PC-9 (cell line): ENCODE measurements at places on chromosomes 7 and 10. TPM values are rescaled to one million over a fixed set of nuclear protein-coding genes. Genes with fewer than 3 reads are reported as not detected.
A peak's percentile ranks its signal among the peaks of the same experiment; 100 is the strongest.

The PPP1R17 gene
- total RNA-seq: not detected in 2 replicates

The GNAT3 gene
- not detected in 2 replicates for total RNA-seq

The LRMDA gene
- total RNA-seq: not detected in 2 replicates

The PON1 gene
- total RNA-seq: not detected in 2 replicates

The EIF3B gene
- total RNA-seq: 299 and 302 TPM in 2 replicates

The MMP21 gene
- total RNA-seq: not detected in 2 replicates

The COL13A1 gene
- 0.73 and 1.6 TPM in 2 replicates for total RNA-seq

The ZNF273 gene
- 3.4 and 4.6 TPM in 2 replicates for total RNA-seq

The KBTBD2 gene
- 49.1 and 56.7 TPM in 2 replicates for total RNA-seq

The IRF5 gene
- total RNA-seq: 3.4 and 5.8 TPM in 2 replicates

The PROSER2 gene
- total RNA-seq: 66.6 and 87.5 TPM in 2 replicates

The CCZ1 gene
- 54.3 and 81.7 TPM in 2 replicates for total RNA-seq

The ADCYAP1R1 gene
- not detected in 2 replicates for total RNA-seq

- DNase-seq: no peak
Measured at GRCh38 chr7:153935095-153935494, 117.1 kb upstream of the DPP6 start.

DNA sequence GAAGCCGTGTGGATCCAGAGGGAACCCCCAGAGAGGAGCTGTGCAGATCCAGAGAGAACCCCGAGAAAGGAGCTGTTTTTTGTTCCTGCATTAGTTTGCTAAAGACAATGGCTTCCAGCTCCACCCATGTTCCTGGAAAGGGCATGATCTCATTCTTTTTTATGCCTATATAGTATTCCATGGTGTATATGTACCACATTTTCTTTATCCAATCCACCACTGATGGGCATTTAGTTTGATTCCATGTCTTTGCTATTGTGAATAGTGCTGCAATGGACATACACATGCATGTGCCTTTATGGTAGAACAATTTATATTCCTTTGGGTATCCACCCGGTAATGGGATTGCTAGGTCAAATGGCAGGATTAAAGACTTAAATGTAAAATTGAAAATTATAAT, 95.4 kb upstream of the RHEB start:
- no peak for DNase-seq

- DNase-seq: no peak
Measured at GRCh38 chr7:33849004-33849403, 56.3 kb upstream of the BMPER start.

DNA sequence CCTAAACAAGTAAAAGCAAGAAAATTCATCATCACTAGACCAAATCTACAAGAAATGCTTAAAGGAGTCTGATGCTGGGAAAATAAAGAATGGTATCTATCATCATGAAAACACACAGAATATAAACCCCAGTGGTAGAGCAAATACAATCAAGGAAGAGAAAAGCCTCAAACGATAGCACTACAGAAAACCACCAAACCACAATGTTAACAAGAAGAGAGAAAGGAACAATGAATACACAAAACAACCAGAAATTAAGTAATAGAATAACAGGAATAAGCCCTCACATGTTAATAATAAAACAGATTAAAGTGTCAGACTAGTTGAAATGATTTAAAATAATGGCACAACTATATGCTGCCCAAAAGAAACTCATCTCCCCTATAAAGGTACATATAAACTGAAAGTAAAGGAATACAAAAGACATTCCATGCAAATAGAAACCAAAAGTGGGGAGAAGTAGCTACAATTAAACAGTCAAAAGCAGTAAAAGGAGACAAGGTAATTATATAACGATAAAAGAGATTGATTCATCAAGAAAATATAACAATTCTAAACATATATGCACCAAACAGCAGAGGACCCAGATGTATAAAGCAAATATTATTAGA, 77.3 kb downstream of the JMJD1C start:
- DNase-seq: no peak

- DNase-seq: peak; percentile 27
Measured at GRCh38 chr7:28626624-28627262, 214.4 kb downstream of the CREB5 start.

DNA sequence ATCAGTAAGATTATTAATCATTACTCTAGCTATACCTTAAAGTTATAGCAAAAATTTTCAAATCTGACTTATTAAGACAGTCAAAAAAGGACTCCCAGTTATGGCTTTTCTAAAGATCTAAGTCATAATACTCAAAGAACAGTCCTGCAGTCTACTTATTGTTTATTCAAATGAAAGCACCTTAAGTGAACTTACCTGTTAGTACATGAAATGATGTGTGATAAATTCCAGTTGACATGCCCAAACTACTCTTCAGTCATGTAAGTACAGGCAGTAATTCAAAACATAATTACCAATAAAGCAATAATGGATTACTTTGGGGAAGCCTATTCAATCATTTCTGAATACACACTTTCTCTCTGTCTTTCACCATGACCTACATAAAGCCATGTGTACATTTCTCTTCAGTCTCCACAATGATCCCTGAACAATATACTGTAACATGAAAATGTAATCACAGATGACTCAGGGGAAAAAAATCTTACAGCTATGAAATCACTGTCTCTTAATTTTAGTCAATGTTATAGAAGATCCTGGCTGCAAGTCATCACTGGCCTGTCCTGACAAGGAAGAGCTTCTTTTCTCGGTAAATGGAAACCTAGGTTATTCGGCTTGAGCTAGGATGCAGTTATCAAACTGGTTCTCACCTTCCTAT, 420.7 kb upstream of the LRRTM3 start:
- DNase-seq: no peak

- no peak for DNase-seq
Measured at GRCh38 chr7:11899247-11899646, 67.2 kb upstream of the THSD7A start.

DNA sequence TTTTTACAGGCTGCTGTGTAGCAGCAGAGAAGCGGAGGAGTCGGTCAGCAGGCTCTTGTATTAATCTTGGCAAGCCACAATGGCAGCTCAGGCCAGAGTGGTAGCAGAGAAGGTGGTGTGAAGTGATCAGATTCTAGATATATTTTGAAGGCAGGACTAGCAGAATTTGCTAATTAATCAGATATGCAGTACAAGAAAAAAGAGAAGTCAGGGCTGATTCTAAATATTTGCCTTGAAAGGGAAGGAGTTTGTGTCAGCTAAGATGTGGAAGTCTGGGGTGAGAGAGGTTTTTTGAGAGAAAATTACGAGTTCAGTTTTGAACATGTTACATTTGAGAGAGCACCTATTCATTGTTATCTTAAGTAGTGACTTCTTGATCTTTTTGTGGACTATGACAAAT, 176.3 kb downstream of the WNT2 start:
- DNase-seq: no peak

GRCh38 chr7:1848013-1848640, 178.1 kb downstream of the ELFN1 start:
- DNase-seq: no peak

GRCh38 chr7:28560767-28561166, 148.4 kb downstream of the CREB5 start:
- no peak for DNase-seq

DNA sequence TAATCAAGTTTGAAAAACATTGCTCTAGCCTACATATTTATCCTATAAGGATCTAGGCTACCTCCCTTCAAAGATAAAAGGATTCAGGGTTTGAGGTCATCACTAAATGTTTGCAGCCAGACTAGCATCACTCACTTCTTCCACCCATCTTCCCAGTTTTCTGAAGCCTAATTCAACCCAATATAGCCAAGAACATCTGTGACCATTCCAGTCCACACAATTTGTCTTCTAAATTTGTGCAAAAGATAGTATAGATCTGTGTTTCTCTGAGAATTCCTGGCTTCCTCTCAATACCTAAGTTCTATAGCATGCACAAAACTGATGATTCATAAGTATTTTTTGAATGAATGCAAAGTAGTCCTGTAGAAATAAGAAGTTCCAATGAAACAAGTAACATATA, 103.0 kb upstream of the CDK1 start:
- no peak for DNase-seq

GRCh38 chr7:282621-283020, 7.3 kb upstream of the FOXL3 start:
- DNase-seq: no peak

GRCh38 chr10:32321016-32321631, 25.8 kb downstream of the EPC1 start:
- DNase-seq: no peak

DNA sequence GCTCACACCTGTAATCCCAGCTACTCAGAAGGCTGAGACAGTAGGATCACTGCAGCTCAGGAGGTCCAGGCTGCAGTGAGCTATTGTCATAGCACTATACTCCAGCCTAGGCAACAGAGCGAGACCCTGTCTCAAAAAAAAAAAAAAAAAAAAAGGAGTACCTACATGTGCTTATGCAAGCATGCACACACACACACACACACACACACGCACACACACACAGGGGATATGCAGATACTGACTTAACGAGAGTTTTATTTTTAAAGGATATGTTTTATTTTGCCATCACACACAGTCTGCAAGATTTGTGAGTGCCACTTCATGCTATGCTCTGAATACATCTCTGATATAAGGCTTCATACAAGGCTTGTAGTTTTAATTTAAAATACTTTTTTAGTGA, 479.3 kb downstream of the NEBL start:
- no peak for DNase-seq

GRCh38 chr7:108351729-108352131, 104.5 kb downstream of the NRCAM start:
- peak; percentile 87 for DNase-seq

DNA sequence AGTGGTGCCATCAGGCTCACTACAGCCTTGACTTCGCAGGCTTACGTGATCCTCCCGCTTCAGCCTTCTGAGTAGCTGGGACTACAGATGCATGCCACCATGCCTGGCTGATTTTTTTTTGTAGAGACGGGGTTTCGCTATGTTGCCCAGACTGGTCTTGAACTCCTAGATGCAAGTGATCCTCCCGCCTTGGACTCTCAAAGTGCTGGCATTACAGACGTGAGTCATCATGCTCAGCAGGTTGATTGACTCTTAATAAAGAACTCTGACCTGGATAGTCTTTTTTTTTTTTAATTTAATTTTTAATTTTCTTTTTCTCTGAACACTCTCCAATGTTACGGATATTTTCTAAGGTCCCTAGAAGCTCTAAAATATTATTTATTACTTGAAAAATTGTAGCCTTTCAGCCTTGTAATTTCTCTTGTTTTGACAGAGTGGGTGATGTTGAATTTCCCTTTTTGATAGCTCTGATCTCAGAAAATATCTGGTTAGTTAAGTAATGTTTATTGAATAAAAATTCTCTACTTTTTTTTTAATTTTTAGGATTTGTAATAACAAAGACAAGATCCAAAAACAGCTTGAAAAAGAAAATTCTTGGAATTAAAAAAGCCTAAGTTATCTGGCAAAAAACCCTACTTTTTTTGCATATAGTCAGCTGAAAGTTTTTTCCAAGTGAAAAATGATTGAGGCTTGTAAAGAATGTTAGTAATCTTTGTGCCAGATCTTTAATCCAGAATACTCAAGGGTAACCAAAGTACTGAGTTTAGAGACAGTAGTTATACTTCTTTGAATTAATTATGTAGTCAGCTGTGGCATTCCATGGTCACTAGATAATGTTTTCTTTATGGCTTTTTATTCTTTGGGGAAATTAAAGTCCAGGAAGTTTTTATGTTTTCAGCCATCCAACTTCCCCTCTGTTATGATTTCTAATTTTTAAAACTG, 26.7 kb downstream of the TBC1D12 start:
- no peak for DNase-seq

GRCh38 chr7:126716321-126716720, 536.4 kb downstream of the GRM8 start:
- DNase-seq: no peak

- DNase-seq: no peak
Measured at GRCh38 chr10:43100366-43100765, 23.5 kb downstream of the RET start.

DNA sequence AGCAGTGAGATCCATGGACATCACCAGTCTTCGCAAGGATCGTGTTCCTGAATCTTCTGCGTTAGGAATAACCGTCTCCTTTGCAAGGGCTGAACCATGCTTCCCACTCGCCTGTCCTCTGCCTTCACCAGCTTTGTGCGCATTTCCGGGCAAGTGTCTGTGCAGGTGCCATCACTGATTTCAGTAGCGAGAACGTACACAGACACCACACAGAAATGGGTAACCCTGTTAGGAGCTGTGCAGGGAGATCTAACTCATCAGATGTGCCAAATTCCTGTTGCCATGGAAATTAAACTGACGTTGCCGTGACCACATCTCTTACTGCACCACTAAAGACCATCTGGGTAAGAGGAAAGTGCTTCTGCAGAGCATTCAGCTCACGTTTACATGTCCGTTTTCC, 146.3 kb downstream of the DIP2C start:
- DNase-seq: no peak

- peak; percentile 82 for DNase-seq
Measured at GRCh38 chr7:55593515-55594318, 21.4 kb upstream of the VOPP1 start.
